ENCODE measurements at places on chromosomes 3 and 15. TPM values are rescaled to one million over a fixed set of nuclear protein-coding genes. Genes with fewer than 3 reads are reported as not detected.

Gene KLHL25
- 6.8 TPM for total RNA-seq

Gene KNL1
- total RNA-seq, result 0.10 TPM

Gene GRM2
- 0.18 TPM for total RNA-seq

Gene XCR1
- not detected for total RNA-seq
